ENCODE measurements at places on chromosomes 7 and 10.
A peak's percentile ranks its signal among the peaks of the same experiment; 100 is the strongest.

DNA sequence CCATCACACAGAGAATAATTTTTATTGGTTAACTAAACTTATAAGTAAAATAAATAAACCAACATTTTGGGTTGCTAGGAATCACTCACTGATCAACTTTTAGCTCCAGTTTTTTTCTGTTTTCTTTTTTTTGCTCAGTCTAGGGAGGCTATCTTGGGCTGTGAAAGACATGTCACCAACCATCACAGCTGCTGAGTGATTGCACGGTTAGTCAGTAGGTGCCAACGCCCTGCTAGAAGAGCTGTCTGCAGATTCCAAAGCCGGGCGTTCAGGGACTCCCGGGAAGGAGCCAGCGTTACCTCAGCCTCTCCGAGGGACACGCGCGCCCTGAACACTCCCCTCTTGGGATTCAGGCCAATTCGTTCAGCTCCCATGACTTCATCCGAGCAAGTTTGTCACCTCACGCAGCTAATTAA is 604 bp upstream of the STAM start:
- peak; percentile 59 for DNase-seq

GRCh38 chr7:147492606-147493005 is 1098.0 kb upstream of the C7orf33 start:
- no peak for DNase-seq

DNA sequence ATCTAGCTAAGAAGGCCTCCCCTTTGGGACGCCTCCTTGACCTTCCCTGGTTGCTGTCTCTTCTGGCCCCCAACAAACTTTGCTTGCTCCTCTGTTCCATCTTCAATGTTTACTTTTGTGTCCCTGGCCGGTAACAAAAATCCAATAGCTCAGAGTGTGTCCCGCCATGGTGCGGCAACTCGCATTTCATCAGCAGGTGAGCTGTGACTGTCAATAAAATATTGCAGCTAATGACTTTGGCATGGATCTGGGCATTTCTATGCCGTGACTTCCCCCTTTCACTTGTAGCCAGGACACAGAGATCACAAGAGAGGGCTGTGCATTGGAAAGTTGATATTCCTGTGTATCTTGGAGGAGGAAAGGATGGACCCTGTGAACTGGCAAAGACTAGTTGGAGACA is 317.6 kb downstream of the RPS24 start:
- no peak for DNase-seq

DNA sequence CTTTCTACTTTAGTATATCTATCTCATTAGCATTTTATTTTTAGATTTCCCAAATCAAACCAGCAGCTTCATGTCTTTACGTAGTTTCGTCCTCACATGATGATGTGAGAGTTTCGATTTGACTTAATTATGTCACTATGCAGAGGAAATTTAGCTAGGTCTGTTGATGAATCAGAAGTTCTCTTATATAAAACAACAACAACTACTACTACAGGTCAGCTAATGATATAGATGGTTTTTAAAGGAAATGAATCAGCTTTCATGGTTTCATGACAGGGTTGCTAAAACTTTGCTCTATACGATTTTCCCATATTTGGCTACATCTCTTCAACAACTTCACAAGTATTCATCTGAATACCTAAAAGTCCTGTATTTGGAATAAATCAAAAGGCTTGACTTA is 28.6 kb downstream of the JAZF1 start:
- no peak for DNase-seq

- no peak for DNase-seq
Observed at GRCh38 chr10:35384265-35384868, 48.1 kb downstream of the CCNY start.

- peak; percentile 80 for DNase-seq
Observed at GRCh38 chr7:150974468-150975391, 3.4 kb downstream of the KCNH2 start.

GRCh38 chr7:30010021-30010420 is 16.5 kb downstream of the FKBP14 start:
- DNase-seq: no peak

DNA sequence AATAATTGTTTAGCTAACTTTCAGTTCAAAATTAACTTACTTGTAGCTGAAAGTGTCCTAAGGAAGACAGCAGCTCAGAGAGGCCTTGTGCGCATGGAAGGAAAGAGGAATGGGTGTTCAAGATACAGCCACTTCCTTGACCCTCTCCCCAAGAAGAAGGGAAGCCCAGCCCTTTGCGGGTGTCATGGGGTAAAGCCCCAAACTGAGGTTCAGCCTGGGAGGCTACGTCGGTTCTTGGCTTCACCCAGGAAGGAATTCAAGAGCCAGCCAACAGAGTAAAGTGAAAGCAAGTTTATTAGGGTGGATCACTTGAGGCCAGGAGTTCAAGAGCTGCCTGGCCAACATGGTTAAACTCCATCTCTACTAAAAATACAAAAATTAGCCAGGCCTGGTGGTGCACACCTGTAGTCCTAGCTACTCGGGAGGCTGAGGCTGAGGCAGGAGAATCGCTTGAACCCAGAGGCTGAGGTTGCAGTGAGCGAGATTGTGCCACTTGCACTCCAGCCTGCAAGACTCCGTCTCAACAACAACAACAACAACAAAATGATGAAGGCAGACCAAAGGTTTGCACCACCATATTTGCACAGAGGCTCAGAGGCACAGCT is 15.9 kb downstream of the GPRIN2 start:
- no peak for DNase-seq

GRCh38 chr7:157265051-157265450 is 71.8 kb upstream of the DNAJB6 start:
- no peak for DNase-seq

DNA sequence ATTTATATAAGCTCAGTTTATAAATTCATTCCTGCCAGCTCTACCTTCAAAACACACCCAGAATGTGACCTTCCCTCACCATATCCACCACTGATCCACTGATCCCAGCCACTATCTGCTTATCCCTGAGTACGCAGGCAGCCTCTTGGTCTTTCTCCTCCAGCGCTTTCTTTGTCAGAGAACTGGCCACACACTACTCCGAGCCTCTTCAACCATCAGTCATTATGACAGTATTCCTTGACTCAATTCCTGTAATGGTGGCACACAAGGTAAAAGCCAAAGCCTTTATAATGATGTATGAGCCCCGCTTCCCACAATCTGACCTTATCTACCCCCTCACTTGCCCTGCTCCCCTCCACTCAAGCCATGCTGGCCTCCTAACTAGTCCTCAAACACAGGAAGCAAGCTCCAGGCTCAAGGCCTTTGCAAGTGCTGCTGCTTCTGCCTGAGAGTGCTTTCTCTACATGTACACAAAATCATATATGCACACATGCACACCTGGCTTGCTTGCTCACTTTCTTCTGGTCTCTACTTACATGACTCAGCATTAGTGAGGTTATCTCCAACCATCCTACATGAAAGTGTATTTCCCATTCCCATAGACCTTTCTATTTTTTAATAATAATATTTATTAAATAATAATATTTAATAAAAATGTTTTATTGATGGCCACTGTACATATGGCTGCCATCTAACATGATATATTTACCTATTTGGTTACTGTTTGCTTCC is 150.4 kb upstream of the FEZF1 start:
- DNase-seq: no peak

DNA sequence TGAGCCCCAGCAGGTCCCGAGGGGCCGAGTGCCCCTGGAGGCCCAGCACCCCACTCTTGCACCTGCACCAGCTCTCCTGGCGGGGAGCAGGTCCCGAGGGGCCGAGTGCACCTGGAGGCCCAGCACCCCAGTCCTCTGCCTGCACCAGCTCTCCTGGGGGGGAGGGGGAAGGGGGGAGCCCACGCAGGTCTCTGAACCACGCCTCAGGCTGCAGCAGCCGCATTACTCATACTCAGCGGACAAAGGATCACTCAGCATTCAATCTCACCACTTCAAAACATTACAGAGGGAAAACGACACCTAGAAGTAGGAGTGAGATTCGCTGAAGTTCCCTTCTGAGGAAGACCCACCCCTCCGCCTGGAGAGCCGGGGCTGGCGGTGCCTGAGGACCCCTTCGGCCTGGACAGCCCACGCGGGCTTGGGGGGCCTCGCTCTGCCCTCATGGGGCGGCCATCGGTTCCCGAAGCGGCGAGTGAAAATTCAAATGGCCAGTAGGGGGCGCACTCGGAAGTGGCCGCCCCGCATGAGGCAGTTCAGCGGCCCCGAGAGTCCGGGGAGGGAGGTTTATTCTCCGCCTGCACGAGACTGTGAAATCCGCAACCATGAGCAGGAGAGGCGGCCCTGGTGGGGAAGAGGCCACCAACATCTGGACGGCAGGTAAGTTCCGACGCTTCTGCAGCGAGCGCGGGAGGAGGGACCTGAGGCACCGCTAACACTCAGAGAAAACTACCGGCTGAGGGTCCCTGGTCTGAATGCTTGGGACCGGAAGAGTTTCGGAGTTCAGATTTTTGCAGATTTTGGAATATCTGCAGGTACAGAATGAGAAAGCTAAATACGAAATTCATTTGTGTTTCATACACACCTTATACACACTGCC is 1.1 kb upstream of the GPER1 start:
- DNase-seq: no peak

DNA sequence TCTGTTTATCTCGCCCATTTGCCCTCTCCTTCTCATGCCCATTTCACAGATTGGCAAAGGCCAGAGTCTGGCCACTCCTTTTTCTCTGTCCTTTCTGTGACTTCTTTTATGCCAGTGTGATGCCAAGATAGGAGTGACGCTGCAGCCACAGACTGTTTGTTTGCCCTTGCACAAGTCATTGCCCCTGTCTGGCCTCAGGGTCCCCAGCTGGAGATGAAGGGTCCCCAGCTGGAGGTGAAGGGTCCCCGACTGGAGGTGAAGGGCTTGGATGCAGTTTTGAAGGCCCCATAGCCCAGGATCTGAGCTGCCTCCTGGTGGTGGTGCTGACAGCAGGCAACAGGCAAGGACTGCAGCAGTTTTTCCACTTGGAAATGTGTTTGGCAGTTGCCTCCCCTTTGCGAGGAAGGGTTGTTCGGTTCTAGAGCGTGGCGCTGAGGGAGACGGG is 50.8 kb upstream of the SLC29A3 start:
- no peak for DNase-seq

DNA sequence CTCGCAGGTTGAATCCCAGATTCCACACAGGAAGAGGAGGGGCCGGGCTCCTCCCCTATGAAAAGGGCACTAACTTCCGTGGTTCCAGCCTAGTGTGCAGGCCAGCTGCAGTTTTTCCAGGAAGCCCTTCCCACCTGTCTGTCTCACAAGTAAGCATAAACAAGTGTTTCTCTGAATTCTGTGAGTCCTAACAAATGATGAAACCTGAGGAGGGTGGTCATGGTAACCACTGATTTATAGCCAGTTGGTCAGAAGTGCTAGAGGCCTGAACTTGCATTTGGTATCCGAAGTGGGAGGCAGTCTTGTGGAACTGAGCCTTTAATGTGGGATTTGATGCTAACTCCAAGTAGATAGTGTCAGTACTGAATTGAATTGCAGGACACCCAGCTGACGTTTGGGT is 54.7 kb upstream of the STEAP4 start:
- no peak for DNase-seq

- no peak for DNase-seq
Observed at GRCh38 chr7:36874041-36874440, 149.7 kb upstream of the AOAH start.

DNA sequence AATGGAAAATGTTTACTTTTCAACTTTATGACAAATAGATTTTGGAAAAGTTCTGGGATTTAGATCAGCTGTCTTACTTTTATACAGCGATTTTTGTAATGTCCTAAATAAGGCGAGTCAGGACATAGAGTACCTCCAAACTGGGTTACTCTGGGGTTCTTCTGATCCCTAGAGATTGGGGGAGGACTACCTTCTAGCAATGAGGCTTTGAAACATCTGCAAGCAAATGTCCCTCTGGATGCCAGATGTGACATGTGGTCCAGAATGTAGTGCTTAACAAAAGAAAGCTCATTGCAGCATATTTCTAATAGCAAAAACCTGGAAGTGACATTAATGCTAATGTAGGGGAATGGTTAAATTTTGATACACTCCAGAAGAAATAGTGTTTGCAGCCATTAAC is 36.1 kb downstream of the ABRAXAS2 start:
- no peak for DNase-seq

GRCh38 chr10:100746784-100747455 is 1.5 kb downstream of the PAX2 start:
- DNase-seq: no peak

GRCh38 chr10:104045151-104046089 is 40.3 kb downstream of the COL17A1 start:
- peak; percentile 7 for DNase-seq

GRCh38 chr7:86598311-86598710 is 45.4 kb upstream of the GRM3 start:
- no peak for DNase-seq

DNA sequence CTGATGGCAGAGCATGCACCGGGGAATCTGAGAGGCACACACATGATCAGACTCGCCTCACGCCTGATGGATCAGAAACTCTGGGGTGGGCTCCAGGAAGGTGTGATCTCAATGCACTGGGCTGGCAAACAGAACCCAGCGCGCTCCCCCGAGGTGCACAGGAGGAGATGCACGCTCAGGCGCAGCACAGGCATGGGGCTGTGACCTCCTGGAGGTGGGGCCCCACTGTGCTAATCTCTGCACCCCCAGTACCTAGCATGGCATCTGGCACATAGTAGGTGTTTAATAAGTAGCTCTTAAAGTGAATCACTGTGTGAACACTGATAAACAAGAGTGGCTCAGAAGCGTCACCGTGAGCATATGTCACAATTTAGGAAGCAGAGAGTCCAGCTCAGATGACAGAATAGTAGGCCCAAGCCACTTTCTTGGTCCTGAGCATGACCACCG is 57.9 kb downstream of the PROSER2 start:
- DNase-seq: no peak

DNA sequence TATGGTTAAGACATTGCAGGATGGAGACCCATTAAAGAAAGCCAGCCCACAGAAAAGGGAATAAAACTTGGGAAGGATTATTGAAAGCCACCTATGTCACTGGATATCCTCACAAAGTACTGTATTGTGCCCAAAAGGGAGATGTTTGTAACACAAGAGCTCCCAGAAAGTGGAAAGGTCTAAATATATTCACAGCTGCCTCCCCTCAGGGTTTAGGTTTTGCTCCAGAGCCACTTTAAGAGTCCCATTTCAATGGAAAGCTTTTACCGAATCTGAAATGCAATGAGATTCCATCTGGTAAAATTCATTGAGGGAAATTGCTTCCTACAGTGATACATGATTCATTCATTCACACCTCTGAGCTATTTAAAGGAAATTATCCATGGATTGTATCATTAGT is 176.4 kb downstream of the XPNPEP1 start:
- DNase-seq: no peak

DNA sequence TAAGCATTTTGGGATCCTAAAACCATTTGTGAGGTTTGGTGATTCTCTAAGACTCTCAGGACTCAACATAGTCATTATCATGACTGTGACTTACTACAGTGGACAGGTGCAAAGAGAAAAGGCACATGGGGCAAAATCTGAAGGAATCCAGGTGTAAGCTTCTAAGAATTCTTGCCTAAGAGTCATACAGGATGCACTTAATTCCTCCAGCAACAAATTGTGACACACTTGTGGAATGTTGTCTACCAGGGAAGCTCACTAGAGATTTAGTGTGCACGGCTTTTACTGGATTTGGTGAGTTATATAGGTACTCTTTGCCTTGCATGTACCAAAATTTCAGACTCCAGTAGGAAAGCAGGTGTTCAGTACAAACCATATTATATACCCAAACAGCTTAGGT is 47.9 kb downstream of the WAC start:
- no peak for DNase-seq

- no peak for DNase-seq
Observed at GRCh38 chr10:86303626-86304025, 63.0 kb downstream of the GRID1 start.

GRCh38 chr10:112373912-112374338 is at the start of gene ACSL5:
Gene ACSL5, plus strand, starts transcription at chr10:112374116. Its CDS starts 20,831 bp downstream, at chr10:112394947.
- no peak for DNase-seq

GRCh38 chr7:122394512-122394911 is 90.0 kb upstream of the FEZF1 start:
- DNase-seq: no peak

Measured in NCI-H2081 (cell line).